ENCODE measurements at places on chromosomes 11 and 22.

- DNase-seq = peak; percentile 37
Measured at GRCh38 chr11:61111786-61112517, 9.7 kb downstream of the CD5 start.

DNA sequence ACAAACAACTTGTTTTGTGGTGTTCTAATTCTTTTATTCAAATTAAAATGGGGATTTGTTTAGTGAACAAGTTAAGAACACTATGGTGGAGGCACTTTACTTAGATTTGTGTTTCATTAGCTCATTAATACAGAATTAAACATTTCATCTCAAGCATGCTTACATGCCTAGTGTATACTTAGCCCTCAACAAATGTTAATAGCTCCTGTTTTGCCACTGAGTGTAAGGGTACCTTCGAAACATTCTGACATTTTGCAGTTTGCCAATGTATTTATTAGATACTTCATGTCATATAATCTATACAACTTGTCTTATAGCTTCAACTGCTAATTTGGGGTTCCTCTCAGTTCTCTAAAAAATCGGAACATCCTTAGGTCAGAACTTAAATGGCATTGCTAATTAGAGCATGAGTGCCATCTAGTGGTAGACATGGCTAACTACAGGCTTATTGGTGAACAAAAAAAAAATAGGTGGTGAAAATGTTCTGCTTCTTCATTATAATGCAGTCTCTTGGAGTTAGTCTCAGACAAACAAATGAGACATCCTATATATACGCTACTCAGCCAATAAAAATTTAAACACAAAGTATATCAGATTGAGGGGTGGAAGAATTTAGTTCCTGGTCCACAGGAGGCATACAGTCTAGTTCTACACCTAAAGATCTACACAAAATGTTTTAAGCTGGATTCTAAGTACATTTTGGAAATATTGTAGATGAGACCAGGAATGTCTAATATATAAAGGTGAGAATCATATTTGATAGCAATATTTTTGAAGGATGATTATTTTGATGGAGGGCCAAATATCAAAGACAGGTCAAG, 4.9 kb upstream of the CNTN5 start:
- DNase-seq = peak; percentile 41

DNA sequence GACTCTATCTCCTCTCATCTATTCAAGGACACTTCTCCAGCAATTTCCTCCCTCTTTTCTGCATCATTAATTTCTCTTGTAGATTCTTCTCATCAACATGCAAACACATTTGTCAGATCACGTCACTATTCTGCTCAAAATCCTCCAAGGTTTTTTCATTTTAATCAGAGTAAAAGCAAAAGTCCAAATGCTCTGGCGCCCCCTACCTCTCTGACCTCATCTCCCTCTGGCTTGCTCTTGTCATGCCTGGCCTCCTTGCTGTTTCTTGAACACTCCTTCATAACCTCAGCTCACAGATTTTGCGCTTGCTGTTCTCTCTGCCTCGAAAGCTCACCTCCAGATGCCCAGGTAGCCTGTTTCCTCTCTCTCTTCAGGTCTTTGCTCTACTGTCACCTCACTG, 22.4 kb downstream of the RTCB start:
- DNase-seq = no peak

DNA sequence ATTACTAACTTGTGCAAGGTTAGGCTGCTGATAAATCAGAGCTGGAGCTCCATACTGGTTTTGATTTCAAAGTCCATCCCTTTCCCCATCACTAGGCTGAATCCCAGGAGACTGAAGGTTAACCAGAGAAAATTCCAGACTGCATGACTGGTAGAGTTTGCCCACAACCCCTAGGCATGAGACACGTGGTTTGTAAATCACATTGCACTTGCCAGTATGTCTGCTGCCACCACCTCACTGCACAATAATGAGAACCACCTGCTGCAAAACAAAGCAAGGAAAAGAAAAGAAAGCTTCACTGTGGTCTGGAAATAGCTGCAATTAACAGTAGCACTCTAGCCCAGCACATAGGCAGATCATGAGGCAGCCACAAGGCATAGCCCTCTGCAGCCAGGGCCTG, 67.6 kb upstream of the NTM start:
- no peak for DNase-seq

GRCh38 chr11:96316869-96317268, 26.1 kb downstream of the MAML2 start:
- no peak for DNase-seq

- DNase-seq = no peak
Measured at GRCh38 chr22:49018601-49019000, 809.1 kb downstream of the BRD1 start.

DNA sequence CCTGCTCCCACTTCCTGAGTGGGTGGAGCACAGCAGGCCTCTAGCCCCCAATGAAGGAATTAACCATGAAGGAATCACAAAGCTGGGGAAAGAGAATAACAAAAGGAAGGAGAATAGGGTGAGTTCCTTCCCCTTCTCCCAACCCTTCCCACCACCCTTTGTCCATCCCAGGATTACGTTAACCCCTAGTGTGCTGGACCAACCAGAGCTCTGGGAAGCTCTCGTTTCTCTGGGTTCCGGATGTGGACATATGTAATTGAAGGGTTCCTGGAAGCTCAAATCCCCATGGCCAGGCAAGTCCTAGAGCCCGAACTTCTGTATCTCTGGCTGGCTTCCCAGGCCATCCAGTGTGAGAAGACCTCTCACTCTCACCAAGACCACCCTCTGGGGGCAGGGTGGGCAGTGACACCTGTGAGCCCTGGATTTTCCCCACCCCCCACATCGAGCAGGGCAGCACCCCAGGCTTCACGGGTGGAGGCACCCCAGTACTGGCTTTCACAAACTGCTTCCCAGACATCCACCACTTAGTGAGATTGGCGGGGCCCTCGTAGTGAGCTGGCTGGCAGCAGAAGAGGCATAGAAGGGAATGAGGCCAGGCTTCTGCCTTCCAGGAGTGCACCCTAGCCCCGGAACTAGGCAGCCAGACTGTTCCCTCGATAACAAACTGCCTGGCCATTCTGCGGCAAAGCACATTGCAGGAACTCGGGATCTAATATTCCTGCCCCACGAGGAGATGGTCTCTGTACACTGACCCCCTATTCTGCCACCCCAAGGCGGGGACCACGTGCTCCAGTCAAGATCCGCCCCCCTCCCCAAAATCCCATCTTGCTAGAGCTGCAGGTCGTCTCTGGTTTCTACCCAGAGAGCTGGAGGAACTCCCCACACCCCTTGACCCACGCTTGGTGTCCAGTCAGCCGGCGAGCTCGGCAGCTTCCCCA, 2.1 kb downstream of the NECTIN1 start:
- DNase-seq = no peak

GRCh38 chr22:48579043-48579927, 1248.4 kb downstream of the BRD1 start:
- DNase-seq = no peak

DNA sequence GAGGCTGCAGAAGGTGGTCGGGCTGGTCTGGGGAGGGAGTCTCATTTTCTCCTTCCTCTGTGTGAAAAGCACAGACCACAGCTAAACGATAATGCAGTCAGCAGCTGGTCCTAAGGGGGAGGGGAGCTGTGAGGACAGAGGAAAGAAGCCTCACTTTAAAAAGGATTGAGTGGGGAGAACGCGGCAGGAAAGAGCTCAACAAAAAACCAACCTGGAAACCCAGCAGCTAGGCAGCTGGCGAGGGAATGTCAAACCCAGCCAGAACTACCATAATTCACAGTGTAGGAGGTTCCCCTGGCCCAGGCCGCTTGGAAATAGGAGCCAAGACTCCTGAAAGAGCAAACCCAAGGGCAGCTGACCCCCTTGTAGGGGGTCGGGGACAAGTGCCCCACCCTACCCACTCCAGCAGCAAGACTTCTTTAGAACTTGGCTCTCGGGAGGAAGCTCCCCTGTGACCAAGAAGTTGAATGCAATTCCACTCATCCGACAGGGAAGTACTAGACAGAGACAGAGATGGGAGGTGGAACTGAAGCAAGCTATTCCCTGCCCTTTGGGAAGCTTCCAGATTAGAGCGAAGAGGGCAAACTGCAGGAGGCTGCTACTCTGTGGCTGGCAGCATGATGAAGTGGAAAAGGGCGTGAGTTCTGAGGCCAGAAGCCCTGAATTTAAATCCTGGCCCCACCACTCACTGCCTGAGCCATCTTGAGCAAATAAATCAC, 16.5 kb upstream of the DGKZ start:
- DNase-seq = no peak

- no peak for DNase-seq
Measured at GRCh38 chr22:23779731-23780130, 7.0 kb upstream of the SMARCB1 start.

DNA sequence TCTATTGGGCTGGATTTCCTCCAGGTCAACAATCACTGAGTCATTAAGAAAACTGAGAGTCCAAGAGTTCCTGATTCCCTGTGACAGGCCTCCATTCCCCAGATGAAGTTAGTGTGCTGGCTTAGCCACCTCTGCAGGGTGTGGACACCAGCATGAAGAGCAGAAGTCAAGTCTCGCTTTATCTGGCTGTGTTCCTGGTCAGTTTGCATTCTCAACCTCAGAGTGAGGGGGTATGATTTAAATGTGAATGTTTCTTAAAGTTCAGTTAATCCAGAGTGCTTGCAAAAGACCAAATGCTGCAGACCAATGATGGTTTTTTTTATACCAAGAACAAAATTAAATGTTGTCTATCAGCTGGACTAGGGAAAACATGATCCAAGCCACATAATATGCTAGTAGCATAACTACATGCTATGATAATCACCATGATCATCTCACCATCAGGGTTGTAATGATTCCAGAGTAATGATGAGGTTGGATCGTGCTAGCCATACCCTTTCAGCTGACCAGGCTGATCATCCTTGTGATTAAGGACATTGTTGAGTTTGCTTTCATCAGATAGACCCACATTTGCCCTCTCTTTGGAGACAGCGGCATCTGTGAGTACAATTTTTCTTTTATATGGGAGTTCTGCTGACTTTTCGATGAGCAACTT, 145.8 kb upstream of the ARHGAP20 start:
- no peak for DNase-seq

DNA sequence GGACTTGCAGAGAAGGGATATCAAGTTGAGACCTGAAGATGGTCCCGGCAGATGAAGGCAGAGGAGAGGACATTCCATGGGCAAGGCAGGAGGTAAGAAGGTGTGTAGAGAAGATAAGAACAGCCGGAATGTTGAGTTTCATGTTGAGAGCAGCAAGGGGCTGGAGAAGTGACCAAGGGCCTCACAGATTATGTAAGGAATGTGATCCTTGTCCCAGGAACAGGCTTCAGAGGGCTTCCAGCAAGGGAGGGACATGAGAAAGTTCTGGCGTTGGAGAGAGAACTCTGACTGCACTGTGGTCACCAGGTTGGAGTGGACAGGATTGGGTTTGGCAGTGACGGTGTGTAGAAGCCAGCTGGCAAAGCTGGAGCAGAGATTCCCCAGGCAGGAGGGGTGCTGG, 27.6 kb upstream of the PPFIA1 start:
- DNase-seq = no peak

DNA sequence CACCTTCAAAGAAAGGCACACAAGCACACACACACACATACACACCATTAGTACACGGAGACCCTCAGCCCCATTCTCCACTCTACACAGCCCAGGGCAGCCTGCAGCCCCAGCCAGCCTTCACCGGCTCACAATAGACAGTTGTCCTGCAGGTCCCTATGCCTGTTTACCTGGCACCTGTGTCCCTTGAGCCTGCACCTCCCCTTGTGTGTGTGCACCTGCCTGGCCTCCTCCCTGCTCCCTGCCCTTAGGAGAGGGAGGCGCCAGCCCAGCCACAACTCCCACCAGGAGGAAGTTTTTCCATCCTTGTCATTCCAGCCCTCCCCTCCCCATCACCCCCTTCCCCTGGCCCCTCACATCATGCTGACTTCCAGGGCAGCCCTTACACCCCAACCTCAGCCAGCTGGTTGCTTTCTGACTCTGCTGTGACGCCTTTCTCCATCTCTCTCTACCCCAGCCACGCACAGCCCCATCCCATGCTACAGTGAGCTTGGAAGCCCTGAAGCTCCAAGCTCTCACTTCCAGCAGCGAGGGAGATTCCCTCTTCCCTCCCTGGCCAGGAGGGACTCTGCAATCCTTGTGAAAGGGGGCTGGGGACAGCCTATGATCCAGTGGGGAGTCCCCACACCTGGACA, 4.4 kb downstream of the AHNAK start:
- DNase-seq = no peak

DNA sequence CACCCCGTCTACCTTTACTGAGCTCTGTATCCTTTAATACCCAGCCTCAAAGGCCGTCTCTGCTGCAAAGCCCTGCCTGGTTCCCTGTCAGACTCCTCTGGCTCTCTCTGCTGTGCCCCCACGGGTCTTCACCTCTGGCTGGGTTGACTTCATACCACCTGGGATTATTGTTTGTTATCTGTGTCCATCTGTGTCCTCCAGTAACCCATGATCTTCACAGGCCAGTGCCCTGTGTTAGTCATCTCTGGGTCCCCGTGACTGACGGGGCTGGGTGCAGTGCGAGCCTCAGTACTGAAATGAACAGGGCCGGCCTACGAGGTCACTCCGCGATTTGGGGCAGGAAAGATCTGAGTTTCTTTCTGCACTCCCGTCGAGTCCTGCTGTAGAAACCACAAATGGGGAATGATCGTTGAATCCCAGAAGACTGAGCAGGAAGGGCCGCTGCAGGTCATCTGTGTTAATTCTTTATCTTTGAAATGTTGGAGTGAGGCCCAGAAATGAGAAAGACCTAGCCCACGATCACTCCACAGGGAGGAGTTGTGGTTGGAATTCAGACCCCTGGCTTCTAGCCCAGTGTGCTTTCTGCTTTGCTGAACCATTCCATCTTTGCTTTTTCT, 12.3 kb upstream of the TUB start:
- DNase-seq = no peak

DNA sequence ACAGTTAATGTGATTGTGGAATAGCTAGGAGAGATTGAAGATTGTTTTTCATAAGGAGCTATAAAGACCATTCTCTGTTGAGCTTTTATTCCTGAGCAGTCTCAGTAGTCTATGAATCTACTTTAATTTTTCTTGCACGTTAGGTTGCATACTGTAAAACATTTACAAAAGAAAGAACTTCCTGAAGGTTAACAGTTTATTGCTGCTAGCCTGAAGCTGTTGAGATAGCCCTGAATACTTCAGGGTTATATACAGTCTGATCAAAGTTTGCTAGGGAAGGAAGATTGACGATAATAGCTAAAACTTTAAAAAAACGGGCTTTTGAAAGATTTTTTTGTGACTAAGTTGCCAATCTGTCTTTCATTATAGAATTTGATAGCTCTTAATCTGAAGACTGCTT, 64.8 kb downstream of the PPP6R3 start:
- DNase-seq = no peak

DNA sequence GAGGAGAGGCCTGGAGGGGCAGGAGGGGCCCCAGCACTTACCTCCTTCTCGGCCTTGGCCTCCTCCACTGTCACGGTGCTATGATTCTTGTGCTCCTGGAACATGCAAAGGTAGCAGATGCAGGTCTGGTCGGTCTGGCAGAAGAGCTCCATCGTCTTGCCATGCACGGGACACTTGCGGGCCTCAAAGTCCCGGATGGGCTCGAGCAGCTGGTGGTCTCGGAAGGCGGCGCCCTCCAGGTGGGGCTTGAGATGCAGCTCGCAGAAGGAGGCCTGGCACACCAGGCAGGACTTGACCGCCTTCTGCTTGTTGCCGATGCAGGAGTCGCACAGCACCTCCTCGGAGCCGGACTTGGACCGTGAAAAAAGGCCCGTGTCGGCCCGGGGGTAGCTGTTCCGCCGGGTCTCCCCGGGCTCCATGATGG, 714 bp downstream of the TRIM29 start:
- peak; percentile 6 for DNase-seq

GRCh38 chr11:13287036-13287435, 9.4 kb downstream of the BMAL1 start:
- DNase-seq = no peak
